ENCODE measurements at places on chromosomes 2 and 18.

DNA sequence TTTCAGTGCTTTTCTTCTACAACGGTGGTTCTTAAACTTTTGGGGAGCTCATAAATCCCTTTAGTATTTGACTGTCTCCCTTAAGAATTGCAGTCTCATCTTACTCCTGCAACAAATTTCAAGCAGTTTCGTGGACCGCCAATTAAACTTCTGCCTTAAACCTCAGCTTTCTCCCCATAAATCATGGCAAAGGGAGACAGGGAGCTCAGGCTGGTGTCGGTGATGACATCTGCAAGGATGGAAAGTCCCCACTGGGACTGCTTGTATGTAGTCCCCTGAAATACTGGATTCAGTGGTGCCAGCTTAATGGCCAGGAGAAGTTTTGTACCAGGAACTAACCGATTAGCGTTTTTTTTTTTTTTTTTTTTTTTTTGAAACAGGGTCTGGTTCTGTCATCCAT lies 148.7 kb upstream of the ITGA6 start:
- H3K4me1 ChIP-seq, result no peaks in the 10 kb centered on the region
- DNase-seq, result no peak
- H3K27ac ChIP-seq, result no peak overlapping the region
- no peak overlapping the region for H3K4me3 ChIP-seq

DNA sequence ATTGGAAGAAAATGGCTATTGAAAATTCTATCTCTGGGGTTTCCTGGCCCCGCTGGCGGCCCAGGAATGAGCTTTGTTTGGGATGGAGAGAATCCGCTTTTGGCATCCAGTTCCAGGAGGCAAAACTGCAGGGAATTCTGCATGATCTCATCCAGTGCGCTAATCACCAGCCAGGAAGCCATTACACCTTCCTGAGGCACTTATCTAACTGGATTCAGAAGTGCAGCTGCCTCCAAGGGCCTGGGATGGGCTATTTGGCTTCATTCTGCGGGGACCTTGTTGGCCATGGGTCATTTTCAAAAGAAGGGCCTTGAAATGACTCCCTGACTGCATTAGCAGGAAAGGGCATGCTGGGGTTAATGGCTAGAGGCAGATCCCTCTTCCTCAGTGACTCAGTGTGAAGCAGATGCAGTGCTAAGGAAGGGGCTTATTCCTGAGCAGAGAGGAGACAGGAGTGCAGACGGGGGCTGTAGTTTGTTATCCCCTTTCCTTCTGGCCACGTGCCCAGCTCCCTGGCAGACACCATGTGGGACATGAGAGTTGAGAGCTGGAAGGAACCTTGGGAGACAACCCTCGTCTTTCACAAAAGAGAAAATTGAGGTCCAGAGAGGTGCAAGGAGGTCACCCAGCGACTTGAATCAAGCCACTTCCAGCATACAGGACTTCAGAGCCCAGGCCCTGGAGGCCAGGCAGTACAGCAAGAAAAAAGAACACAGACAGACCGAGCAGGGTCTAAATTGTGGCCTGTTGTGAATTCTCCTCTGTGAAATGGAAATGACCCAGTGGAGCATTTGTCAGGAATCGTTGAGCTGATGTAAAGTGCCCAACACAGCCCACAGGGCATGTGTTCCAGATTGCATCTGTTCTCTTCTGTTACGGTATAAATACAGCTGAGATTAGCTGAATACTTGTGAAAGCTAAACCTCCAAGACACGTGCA lies 161.8 kb downstream of the PRKCE start:
- peaks cover 13% of the 10 kb centered on the region for H3K4me1 ChIP-seq
- H3K27ac ChIP-seq, result no peak overlapping the region
- no peaks in the 10 kb centered on the region for H3K36me3 ChIP-seq
- H3K27me3 ChIP-seq, result no peaks in the 10 kb centered on the region
- no peak overlapping the region for H3K4me3 ChIP-seq
- DNase-seq, result no peak

DNA sequence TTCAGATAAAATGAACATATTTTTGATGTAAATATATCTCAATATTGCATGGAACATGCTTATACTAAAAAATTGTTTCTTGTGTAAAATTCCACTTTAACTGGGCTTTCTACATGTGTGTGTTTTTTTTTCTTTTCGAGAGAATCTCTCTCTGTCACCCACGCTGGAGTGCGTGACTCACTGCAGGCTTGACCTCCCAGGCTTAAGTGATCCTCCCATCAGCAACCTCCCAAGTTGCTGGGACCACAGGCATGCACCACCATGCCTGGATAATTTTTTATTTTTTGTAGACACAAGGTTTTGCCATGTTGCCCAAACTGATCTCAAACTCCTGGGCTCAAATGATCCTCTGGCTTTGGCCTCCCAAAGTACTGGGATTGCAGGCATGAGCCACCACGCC lies 254.6 kb downstream of the LOXHD1 start:
- no peak for DNase-seq
- H3K4me1 ChIP-seq, result peaks cover 13% of the 10 kb centered on the region
- no peak overlapping the region for H3K27ac ChIP-seq
- H3K27me3 ChIP-seq, result no peaks in the 10 kb centered on the region
- H3K4me3 ChIP-seq, result no peak overlapping the region

- no peak overlapping the region for H3K4me3 ChIP-seq
- no peak overlapping the region for H3K27ac ChIP-seq
- no peaks in the 10 kb centered on the region for H3K27me3 ChIP-seq
- H3K36me3 ChIP-seq, result no peaks in the 10 kb centered on the region
Measured at GRCh38 chr18:9068346-9068745, 34.2 kb upstream of the NDUFV2 start.

DNA sequence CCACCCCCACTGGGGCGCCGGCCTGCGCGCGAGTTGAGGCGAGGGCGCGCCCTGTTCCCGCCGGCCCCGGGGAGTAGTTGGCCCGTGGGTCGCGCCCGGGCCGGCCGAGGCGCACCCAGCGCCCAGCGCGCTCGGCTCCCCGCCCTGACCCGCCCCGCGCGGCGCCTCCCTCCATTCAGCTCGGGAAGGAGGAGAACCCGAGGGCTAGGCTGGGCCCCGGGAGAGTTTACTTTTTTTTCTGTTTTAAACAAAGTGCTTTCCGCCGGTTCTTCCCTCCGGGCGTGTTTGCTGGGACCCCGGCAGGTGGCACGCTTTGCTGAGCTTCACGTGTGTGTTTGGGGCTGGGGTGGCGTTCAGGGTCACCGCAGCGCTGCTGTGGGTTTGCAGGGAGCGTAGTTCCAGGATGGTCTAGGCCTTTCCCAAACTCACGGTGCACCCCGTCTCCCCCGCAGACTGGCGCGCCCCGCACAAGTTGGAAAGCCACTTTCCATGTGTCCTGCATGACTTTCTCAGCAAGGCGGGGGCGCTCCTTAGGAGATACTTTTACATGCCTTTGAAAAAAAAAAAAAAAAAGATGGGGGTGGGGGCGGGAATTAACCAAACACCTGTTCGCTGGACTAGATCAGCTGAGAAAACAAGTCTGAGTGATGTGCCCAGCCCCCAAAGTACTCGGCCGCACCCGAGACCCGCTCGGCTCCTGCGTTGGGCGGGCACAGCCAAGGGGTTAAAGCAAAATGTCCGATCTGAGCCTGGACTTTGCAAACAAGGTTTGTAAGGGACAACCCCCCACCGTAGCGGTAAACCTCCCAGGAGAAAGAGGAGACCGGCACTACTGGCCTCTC lies 825 bp downstream of the ITGA6 start:
- H3K4me1 ChIP-seq, result peaks cover 24% of the 10 kb centered on the region
- H3K27ac ChIP-seq, result no peak overlapping the region
- H3K4me3 ChIP-seq, result peak overlapping the region; percentile 84
- no peak for DNase-seq
- H3K36me3 ChIP-seq, result no peaks in the 10 kb centered on the region

DNA sequence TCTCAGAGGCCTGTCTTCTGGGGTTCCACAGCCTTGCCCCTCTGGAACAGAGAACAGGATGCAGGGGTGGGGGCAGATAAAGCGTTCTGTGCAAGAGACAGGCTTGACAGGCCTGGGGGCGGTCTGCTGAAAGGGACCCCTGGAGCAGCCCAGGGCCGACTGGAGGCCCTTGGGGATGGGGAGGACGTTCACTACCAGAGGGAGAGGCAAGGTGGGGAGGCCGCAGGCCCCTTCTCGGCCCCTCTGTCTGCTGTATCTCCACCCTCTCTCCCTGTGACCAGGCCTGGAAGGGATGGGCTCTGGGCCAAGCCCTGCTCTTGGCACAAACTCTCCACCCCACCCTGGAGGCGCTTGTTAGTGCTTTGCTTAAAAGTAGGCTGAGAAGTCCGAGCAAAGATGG lies 27.3 kb upstream of the INHBB start:
- no peak overlapping the region for H3K4me3 ChIP-seq
- peaks cover 9% of the 10 kb centered on the region for H3K4me1 ChIP-seq
- H3K27me3 ChIP-seq, result no peaks in the 10 kb centered on the region
- no peak overlapping the region for H3K27ac ChIP-seq

DNA sequence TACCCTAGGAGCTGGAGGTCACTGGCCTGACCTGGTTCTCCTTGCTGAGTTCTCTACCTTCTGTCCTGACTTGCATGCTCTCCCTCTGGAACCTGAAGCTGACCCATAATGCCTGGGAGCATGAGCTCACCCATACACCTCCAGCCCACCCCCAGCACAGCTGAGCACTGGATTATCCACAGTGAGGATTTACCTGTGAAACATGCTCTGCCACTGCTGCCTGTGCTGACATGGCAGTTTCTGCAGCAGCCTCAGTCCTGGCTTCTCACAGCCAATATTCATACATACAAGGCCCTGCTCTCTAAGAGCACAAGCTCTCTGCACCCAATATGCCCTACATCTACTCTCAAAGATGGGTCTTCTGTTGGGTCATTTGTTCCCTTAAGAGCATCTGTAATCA lies 5.0 kb downstream of the CXCR2 start:
- no peaks in the 10 kb centered on the region for H3K4me1 ChIP-seq
- no peak overlapping the region for H3K4me3 ChIP-seq

DNA sequence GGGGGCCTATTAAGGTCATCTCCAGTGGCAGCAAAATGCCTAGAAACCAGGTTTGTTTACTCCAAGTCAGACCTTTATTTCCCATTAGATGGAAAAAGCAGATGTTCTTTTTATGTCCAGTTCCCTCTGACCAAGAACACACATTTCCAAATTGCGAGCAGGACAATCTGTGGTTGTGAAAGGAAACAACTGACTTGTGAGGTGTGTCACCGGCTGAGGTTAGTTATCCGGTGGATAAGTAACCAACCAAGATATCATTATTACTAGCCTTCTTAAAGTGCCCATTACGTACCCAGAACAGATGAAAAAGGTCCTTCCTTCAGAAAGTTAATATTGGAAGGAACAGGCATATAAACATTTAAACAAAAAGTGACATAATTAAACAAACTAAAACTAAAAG lies 112.9 kb downstream of the THADA start:
- H3K27ac ChIP-seq, result peak overlapping the region; percentile 57
- peak overlapping the region; percentile 44 for H3K4me3 ChIP-seq
- DNase-seq, result no peak
- no peaks in the 10 kb centered on the region for H3K27me3 ChIP-seq
- peaks cover 32% of the 10 kb centered on the region for H3K4me1 ChIP-seq
- H3K36me3 ChIP-seq, result no peaks in the 10 kb centered on the region

- no peaks in the 10 kb centered on the region for H3K4me1 ChIP-seq
- no peak overlapping the region for H3K27ac ChIP-seq
- peaks cover 2% of the 10 kb centered on the region for H3K36me3 ChIP-seq
- H3K27me3 ChIP-seq, result no peaks in the 10 kb centered on the region
Measured at GRCh38 chr2:23813438-23813837, 113.5 kb downstream of the ATAD2B start.

DNA sequence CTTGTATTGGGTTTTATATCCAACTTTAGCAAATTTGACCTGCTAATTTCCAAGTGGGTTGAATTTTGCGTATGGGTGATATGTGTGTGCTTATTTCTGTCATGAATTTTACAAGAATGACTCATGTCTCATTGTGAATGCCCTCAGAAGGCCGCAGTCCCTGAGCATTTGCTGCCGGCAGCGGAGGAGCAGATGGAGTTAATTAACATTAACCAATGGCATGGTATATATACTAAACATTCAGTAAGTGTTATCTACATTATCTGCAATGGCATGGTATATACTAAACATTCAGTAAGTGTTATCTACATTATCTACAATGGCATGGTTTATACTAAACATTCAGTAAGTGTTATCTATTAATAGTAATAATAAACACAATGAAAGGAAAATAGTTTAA lies 90.1 kb downstream of the DOK6 start:
- no peaks in the 10 kb centered on the region for H3K27me3 ChIP-seq
- H3K36me3 ChIP-seq, result no peaks in the 10 kb centered on the region
- no peak overlapping the region for H3K27ac ChIP-seq
